ENCODE measurements at places on chromosomes 13 and 19. TPM values are rescaled to one million over a fixed set of nuclear protein-coding genes. Genes with fewer than 3 reads are reported as not detected.

DNA sequence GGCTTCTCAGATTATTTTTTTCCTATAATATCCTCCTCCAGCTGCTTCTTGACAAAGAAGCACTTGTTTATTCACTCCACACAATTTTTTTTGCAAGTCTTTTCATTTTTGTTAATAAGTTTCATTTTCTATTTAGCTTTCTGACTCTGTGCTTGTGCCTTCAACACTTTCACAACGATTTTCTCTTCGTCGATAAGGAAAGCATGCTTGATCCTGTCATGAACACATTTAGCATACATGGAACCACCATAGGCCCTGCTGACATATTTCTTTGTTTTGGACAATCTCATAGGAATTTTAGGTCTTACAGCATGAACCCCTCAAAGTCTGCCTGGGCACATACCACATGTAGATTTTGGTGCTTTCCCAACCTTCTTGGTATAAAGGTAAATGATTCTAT, 346.0 kb downstream of the KCNRG start:
- no peak for DNase-seq

DNA sequence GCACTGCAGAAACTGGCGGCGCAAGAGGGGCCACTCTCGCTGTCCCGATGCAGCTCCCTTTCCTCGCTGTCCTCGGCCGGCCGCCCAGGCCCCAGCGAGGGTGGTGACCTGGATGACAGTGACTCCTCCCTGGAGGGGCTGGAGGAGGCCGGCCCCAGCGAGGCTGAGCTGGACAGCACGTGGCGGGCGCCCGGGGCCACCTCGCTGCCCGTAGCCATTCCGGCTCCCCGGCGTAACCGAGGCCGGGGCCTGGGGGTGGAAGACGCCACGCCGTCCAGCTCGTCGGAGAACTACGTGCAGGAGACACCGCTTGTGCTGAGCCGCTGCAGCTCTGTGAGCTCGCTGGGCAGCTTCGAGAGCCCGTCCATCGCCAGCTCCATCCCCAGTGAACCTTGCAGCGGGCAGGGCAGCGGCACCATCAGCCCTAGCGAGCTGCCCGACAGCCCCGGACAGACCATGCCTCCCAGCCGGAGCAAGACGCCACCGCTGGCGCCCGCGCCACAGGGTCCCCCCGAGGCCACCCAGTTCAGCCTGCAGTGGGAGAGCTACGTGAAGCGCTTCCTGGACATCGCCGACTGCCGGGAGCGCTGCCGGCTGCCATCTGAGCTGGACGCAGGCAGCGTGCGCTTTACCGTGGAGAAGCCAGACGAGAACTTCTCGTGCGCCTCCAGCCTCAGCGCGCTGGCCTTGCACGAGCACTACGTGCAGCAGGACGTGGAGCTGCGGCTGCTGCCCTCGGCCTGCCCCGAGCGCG, 12.4 kb downstream of the C19orf25 start:
- DNase-seq = no peak

- no peak for DNase-seq
These were observed 47.9 kb upstream of the TMTC4 start for GRCh38 chr13:100722517-100722916.

GRCh38 chr13:110286833-110287819, 19.8 kb downstream of the COL4A1 start:
- no peak for DNase-seq

- DNase-seq = no peak
These were observed 19.1 kb downstream of the DNAJC15 start for GRCh38 chr13:43042410-43042921.

- DNase-seq = peak; percentile 50
These were observed 1.4 kb downstream of the CEACAM18 start for GRCh38 chr19:51479531-51480331.

- DNase-seq = no peak
These were observed 88.8 kb downstream of the ZNF429 start for GRCh38 chr19:21593934-21594820.

DNA sequence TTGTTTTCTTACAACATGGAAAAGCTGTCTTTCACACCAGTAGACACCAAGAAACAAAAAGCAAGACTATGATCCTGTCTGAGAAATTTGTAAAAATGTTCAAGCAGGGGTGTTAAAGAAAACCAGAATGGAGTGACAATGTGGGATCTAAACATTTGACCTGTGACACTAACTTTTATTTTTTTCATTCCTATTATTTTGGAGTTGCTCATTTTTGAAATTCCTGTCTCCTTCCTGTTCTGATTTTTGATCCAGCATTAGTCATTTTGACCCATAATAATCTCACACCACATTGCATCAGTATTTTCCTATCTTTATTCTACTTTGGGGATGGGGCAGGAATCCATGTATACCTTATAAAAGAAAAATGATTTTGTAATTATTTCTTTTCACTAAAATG, 164.2 kb downstream of the DLEU7 start:
- no peak for DNase-seq

- DNase-seq = no peak
These were observed 2.4 kb upstream of the TEKTIP1 start for GRCh38 chr19:3536429-3537100.

DNA sequence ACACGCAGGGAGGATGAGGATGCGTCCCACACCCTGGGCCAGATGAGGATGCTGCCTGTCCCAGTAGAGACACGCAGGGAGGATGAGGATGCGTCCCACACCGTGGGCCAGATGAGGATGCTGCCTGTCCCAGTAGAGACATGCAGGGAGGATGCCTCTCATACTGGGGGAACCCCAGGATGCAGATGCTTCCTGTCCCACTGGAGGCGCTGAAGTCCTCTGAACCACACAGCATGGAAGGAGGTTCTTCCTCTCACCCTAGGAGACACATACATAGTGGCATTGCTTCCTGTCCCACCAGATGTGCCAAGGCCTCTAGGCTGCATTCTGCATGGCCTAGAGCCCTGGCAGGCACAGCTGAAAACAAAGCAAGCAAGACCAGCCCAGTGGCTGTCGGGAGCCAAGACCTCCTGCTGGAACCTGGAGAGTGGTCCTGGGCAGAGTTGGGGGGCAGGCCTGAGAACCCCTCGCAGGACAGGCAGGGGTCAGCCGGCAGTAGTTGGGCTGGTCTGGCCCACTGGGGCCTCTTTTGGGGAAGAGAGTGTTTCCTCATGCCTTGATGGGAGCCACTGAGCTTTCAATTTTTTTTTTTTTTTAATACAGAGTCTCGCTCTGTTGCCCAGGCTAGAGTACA, 4.3 kb downstream of the HPN start:
- no peak for DNase-seq

DNA sequence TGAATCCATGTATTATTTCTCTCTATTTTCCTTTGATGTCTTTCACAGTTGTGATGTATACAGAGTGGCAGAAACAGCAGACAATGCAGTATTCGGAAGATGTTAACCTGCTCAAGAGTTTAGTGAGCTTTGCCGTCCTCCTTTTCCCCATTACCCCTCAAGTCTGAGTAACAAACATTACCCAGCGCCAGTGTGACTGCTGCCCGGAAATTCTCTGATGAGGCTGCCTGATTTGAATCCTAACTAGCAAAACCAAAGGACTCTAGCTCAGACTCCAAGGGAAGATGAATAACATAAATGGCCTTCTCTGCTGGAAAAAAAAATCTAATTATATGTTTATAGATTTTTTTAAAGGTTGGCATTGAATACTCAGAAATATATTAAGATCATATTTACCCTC, 247.3 kb upstream of the SOX21 start:
- no peak for DNase-seq

HSPH1 gene
- 207 TPM for total RNA-seq

PDE4A gene
- total RNA-seq = 46.6 TPM

ZNF850 gene
- total RNA-seq = 4.1 TPM

RNF225 gene
- 3.2 TPM for total RNA-seq

ZNF534 gene
- total RNA-seq = not detected

EXOSC5 gene
- total RNA-seq = 31.5 TPM

SIN3B gene
- total RNA-seq = 33.0 TPM

NLRP12 gene
- 3.0 TPM for total RNA-seq

Data from natural killer cell treated with Interleukin-12 subunit alpha and Interleukin-12 subunit beta and Interleukin-15 and Interleukin-18, amount 100 ng/mL, for 72 hours (primary cell).